Calu3 (cell line): ENCODE measurements at places on chromosomes 4 and X.

DNA sequence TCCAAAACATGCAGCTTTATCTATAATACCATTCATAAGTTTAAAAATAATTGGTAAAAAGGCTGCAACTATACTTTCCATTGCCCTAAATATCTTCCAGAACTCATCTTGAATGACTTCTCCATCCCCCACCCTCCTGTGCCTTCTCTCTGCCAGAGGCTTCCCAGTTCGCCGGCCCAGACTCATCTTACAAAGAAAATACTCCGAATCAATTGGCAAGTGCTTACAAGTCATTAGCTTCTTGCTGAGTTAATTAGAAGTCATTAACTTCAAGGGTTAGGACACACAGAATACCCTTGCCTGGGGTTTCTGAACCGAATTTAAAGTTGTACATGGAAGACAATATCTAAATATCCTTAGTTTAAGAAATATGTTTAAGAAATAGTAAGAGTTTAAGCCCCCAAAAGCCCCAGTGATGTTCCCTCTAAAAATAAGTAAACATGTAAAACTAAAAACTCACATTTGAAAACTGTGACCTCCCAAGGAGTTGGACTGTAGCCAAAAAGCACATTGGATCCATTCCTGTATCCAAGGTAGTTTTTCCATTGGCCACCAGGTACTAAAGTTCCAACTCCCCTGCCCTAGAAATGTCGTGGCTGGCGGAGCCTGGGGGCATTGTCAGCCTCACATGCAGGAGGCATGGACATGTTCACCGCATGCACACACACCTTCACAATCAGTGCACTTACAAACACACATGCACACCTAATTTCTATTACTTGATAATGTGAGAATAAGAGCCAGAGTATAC is 535.2 kb upstream of the FAT1 start:
- no peak for DNase-seq

- no peak for DNase-seq
Observed at GRCh38 chr4:124964251-124964650, 251.7 kb upstream of the ANKRD50 start.

DNA sequence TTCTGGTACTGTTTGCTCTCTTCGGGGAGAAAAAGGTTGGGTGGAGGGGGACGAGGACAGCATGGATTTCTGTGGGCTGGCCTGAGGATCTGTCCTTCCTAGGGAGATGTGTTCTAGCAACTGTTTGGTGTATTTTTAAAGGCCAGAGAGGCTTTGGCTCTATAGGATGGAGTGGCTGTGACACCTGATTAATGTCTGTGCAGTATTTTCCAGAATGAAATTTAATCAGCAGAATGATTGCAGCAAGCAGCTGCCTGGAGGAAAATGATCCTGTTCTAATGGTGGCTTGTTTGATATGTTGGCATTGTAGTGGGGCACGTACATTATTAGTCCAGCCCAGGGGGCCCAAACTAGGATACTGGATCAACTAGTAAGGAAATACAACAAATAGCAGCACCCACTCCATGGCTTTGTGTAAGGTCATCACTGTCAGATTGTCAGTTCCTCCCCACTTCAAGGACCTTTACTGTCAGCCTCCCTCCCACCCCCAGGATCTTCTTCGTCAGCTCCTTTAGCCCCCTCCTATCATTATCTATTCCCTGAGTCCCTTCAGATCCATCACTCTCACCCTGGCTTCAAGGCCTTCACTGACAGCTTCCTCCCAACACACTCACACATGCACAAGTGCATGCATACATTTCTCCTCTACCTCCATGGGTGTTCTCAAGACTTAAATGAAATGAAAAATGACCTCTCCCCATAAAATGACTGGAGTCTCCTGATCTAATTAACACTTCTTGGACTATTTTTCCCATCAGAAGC is 10.4 kb upstream of the TMEM255A start:
- no peak for DNase-seq

DNA sequence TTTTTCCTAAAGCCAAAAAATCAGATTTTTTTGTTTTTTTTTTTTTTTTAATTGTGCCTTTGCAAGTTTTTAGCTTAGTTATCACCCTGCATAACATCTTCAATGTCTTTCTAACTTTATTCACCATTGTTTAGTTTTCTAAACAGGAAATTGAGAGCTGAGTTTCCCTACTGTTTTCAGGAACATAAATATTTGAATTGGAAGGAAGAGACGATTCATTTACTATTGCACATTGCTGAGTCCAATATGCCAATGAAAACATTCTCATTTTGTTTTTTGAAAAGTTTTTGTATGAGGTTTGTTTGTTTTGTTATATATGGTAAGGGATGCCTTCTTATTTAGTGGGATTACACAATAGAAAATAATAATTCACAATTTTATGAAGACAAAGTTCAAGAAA is 148.4 kb downstream of the ANKRD50 start:
- DNase-seq = no peak

DNA sequence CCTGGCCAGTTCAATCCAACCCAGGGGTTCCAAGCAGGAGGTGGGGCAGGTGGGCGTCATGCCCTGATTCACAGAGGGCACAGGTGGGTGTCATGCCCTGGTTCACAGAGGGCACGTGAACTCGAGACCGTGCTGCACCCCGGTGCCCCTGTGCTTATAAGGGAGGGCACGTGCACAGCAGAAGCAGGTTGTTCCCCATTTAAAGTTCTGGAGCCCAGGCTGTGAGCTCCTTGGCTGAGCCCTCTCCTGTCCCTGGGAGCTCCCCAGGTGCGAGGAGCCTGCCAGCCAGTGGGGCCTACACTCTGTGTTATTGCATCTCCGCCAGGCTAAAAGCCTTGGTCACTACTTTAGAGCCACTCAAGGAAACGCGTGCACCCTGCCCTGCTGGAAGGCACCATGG is 3.2 kb upstream of the CPZ start:
- no peak for DNase-seq

DNA sequence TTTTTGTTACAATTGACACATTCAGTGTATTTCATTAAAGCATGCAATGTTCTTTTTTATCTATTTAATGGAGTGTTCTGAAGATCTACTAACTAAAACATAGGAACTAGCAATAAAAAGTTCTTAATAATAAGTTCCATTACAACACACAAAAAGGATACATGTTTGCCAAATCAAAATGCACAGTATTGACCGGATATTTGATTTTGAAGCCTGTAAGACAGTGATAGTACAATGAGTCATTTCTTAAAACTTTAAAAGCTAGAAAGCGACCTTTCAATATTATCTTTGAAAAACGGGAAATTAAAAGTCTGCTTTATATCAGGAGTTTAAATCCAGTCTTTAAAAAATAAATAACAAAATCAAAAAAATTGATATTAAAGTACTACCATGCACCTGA is 2.4 kb upstream of the PRDM5 start:
- DNase-seq = no peak

GRCh38 chrX:8845060-8845459 is 43.9 kb upstream of the FAM9A start:
- DNase-seq = peak; percentile 72

DNA sequence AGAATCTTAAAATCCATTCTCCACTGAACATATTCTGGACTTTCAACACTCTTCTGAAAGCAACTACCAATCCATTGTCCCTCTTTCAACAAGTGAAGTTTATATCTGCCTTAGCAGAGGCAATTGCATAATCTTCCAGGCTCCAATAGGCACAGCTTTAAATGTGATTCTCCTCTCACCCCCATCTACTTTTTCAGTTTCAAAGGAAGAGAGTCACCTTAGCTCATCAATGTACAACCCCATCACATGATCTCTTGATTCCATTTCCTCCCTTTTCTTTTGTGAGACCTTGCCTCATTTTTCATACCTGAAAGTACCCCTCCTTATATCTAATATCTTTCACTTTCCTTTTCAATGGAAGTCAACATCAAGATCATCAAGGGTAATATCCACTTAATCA is 921.7 kb upstream of the EPHA5 start:
- no peak for DNase-seq
